Osteocyte (in vitro differentiated cells): ENCODE measurements at places on chromosomes 13 and 19. TPM values are rescaled to one million over a fixed set of nuclear protein-coding genes. Genes with fewer than 3 reads are reported as not detected.
A peak's percentile ranks its signal among the peaks of the same experiment; 100 is the strongest.

The PNMA8C gene
- total RNA-seq: 0.11 TPM in 1 of 2 replicates, not detected in the other

The PTGER1 gene
- 1.0 and 1.6 TPM in 2 replicates for total RNA-seq

The SYNE4 gene
- total RNA-seq: 0.55 TPM in 1 of 2 replicates, not detected in the other

DNA sequence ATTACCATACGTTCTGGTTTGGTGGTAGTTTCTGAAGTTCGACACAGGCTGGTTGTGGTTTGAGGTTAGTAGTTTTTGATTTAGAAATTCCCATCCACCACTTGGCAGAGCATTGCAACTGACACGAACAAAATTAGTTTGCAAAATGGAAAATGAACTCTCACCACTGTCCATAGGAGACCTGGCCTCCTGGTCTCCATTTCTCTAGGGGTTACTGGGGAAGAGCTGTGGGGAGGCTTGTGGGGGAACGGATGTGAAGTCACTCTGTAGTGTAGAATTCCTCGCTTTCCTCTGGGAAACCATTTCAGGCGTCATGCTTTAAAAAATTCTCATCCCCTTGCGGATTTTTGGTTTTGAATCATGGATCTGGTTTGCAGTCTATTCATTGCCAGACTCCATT lies 321.5 kb upstream of the MAB21L1 start:
- no peaks in the 10 kb centered on the region for H3K27me3 ChIP-seq
- H3K4me3 ChIP-seq: no peak overlapping the region
- H3K27ac ChIP-seq: no peak overlapping the region
- DNase-seq: no peak

The ZNF610 gene
- total RNA-seq: 3.8 and 6.6 TPM in 2 replicates

DNA sequence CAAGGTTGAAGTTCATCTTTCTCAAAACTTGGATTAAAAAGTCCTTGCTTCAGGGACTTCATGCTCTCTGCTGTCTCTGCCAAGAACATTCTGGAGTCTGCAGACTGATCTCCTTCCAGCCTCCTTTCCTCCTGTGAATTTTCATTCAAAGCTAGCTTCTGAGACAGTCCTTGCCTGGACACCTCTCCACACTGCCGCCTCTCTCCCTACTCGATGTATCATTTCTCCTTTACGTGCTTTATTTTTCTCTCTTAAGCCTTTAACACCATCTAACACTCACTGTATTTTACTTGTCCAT lies 238.8 kb downstream of the COL4A1 start:
- peaks cover 5% of the 10 kb centered on the region for H3K4me1 ChIP-seq
- H3K27ac ChIP-seq: no peak overlapping the region
- no peak overlapping the region for H3K4me3 ChIP-seq
- no peaks in the 10 kb centered on the region for H3K36me3 ChIP-seq

The SLC1A6 gene
- not detected in 2 replicates for total RNA-seq

The NFIC gene
- 61.4 and 63.8 TPM in 2 replicates for total RNA-seq

- DNase-seq: no peak
- no peaks in the 10 kb centered on the region for H3K27me3 ChIP-seq
- H3K36me3 ChIP-seq: peaks cover 3% of the 10 kb centered on the region
- H3K27ac ChIP-seq: peak overlapping the region; percentile 98
Observed at GRCh38 chr19:49468199-49468598, 5.8 kb upstream of the FLT3LG start.

GRCh38 chr13:23983671-23984070 lies 86.4 kb upstream of the C1QTNF9B start:
- DNase-seq: no peak
- peaks cover 12% of the 10 kb centered on the region for H3K27me3 ChIP-seq
- peaks cover 11% of the 10 kb centered on the region for H3K4me1 ChIP-seq
- H3K27ac ChIP-seq: no peak overlapping the region
- H3K4me3 ChIP-seq: no peak overlapping the region

DNA sequence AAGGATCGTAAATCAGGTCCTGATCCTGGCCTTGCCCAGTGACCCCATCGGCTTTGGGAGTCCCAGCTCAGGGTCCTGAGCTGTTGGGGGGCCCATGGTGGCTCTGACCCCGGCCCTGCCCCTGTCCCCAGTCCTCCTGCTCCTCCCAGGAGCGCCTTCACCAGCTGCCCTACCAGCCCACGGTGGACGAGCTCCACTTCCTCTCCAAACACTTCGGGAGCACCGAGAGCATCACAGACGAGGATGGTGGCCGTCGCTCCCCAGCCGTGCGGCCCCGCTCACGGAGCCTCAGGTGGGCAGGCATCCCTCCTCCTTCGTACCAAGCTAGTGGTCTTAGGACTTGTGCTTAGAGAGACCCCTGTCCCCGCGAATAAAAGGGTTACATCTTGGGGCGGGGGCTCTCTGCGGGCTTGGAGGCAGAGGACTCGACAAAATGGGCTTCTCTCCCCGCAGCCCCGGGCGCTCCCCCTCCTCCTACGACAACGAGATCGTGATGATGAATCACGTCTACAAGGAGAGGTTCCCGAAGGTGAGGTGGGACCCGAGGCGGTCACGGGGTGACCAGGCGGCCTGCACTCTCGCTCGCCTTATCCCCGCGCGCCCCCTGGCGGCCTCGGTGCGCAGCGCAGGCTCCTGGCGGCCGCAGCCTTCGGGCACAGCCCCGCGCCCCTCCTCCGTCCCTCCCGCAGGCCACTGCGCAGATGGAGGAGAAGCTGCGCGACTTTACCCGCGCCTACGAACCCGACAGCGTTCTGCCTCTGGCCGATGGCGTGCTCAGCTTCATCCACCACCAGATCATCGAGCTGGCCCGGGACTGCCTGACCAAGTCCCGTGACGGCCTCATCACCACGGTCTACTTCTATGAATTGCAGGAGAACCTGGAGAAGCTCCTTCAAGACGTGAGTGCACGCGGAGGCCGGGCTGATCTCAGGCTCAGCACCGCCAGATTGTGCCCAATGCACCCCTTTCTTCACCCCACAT lies 9.1 kb downstream of the MAST1 start:
- H3K4me3 ChIP-seq: peak overlapping the region; percentile 44
- H3K27ac ChIP-seq: no peak overlapping the region
- H3K27me3 ChIP-seq: peaks cover 12% of the 10 kb centered on the region
- DNase-seq: peak; percentile 96
- H3K4me1 ChIP-seq: peaks cover 3% of the 10 kb centered on the region

DNA sequence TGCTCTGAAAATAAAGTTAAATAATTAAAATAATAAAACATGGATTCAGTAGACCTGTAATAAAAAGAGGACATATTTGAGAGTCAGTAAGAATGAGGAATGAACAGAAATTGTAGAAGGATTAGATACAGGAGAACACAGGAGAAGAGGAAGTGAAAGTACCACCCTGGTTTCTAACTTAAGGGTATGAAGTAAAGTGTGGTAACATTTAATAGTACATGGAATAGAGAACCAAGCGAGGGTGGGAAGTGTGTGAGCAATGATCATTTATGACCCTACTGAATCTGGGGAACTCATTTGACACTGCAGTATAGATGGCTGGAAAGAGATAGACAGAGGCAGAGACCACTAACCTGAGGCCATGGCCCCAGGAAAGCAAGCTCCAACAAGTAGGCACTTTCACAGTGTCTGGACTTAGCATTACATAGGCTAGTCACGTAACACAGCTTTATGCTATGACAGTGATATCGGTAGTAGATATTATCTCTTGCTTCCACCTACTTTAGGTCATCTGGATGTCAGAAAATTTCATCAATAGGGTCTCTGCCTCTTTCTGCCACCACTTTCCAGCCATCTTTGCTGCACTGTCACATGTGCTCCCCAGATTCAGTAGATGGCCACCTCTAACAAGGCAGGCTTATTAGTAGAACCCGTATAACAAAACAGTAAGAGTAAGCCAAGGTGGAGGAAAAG lies 633.9 kb upstream of the MIR17HG start:
- no peak overlapping the region for H3K27ac ChIP-seq
- H3K36me3 ChIP-seq: no peaks in the 10 kb centered on the region
- H3K4me1 ChIP-seq: peaks cover 9% of the 10 kb centered on the region
- no peak overlapping the region for H3K4me3 ChIP-seq
- no peaks in the 10 kb centered on the region for H3K27me3 ChIP-seq
- no peak for DNase-seq

DNA sequence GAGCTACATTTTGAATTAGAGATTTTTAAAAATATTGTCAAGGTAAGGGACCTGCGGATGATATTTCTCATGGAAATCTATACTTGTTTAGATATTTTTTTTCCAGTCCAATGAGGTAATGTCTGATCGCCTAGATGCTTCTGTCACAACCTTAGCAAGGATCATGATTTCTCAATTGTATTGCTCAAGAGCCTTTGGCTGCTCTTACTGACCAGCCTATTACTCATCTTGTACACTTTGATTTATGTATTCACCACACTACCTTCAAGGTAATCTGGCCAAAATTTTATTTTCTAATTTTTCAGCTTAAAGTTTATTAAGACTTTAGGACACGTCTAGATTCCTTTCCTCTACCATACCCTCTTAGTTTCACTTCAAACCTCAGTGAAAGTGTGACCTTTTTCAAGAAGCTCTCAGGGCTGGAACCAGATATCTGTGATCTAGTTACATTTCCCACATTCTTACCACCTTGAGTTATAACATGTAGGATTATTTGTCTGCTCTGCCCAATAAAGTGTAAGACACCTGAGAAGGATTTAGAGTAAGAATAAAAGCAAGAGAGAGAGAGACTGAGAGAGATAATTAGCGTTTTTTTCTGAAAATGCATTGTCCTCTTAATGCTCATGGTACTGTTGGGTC lies 197.1 kb downstream of the ITGBL1 start:
- H3K36me3 ChIP-seq: peaks cover 70% of the 10 kb centered on the region
- H3K27me3 ChIP-seq: no peaks in the 10 kb centered on the region
- no peak overlapping the region for H3K4me3 ChIP-seq
- H3K4me1 ChIP-seq: peaks cover 37% of the 10 kb centered on the region

DNA sequence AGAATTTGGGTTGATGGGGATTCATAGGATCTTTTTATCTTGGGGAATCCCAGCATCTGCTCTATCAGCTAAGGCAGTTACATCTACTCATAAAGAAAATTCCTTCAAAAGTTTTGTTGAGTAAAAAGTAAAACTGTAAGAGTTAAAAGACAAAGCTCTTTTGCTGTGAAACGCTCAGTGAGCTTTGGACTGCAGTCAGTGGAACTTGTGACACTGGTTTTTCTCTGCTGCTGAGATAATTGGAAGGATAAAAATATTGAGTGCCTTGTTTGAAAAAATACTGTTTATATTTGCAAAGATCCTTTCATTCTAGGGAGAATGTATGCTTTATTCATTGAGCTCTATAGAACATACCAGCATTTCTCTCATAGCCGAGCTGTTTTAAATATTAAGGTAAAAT lies 5.3 kb downstream of the NAXD start:
- H3K4me1 ChIP-seq: peaks cover 26% of the 10 kb centered on the region
- no peaks in the 10 kb centered on the region for H3K27me3 ChIP-seq
- no peak for DNase-seq
- no peak overlapping the region for H3K4me3 ChIP-seq
- H3K36me3 ChIP-seq: peaks cover 1% of the 10 kb centered on the region

DNA sequence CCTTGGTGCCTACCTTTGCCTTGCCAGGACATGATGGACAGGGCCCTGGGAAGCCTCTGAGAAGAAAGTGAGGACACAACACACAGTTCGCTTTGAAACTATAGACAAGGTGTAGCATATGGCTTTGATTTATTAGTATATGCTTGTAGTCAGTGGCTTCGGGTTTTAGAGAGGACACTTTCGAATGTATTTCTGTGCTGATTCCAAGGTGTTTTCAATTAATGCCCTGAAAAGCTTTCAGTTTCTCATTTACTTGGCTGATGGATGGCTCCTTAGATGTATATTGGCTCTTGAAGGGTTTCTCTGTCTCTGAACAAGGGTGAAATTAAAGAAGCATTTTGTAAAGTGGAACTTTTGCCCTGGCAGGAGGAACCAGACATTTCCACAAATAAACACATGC lies 106.9 kb downstream of the POSTN start:
- H3K27ac ChIP-seq: peak overlapping the region; percentile 93
- H3K27me3 ChIP-seq: no peaks in the 10 kb centered on the region
- H3K4me3 ChIP-seq: no peak overlapping the region
- no peak for DNase-seq
- peaks cover 71% of the 10 kb centered on the region for H3K4me1 ChIP-seq
- H3K36me3 ChIP-seq: no peaks in the 10 kb centered on the region

The MLNR gene
- total RNA-seq: not detected in 2 replicates

GRCh38 chr13:28046981-28047380 lies 53.4 kb downstream of the FLT3 start:
- no peaks in the 10 kb centered on the region for H3K4me1 ChIP-seq
- H3K27me3 ChIP-seq: peaks cover 33% of the 10 kb centered on the region
- no peaks in the 10 kb centered on the region for H3K36me3 ChIP-seq
- H3K27ac ChIP-seq: no peak overlapping the region

GRCh38 chr13:47841151-47841550 lies 159.9 kb downstream of the SUCLA2 start:
- H3K36me3 ChIP-seq: no peaks in the 10 kb centered on the region
- H3K4me3 ChIP-seq: no peak overlapping the region
- no peaks in the 10 kb centered on the region for H3K27me3 ChIP-seq

The CGB1 gene
- not detected in 2 replicates for total RNA-seq

GRCh38 chr13:107809125-107809524 lies 406.2 kb downstream of the LIG4 start:
- H3K36me3 ChIP-seq: no peaks in the 10 kb centered on the region
- no peak for DNase-seq
- no peaks in the 10 kb centered on the region for H3K27me3 ChIP-seq
- H3K27ac ChIP-seq: no peak overlapping the region
- no peak overlapping the region for H3K4me3 ChIP-seq
- peaks cover 6% of the 10 kb centered on the region for H3K4me1 ChIP-seq

The PLK5 gene
- total RNA-seq: 0.54 TPM in 1 of 2 replicates, not detected in the other

DNA sequence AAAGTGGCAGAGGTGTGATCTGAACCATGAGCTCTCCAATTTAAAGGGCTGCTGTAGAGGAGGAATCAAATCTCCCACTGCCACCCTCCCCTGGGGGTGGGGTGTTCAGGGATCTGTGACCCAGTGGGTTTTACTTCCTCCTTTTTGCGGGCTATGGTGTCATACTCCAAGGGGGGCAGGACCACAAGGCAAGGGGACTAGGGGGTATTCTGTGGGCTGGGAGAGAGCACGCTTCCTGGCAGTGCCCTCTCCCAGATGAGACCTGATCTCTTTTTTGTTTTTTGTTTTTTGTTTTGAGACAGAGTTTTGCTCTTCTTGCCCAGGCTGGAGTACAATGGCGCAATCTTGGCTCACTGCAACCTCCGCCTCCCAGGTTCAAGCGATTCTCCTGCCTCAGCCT lies 10.3 kb downstream of the PLD3 start:
- peaks cover 4% of the 10 kb centered on the region for H3K4me1 ChIP-seq
- H3K36me3 ChIP-seq: peaks cover 3% of the 10 kb centered on the region
- DNase-seq: no peak
- no peak overlapping the region for H3K4me3 ChIP-seq

GRCh38 chr19:12801466-12802266 lies at the start of the genes PRDX2 and THSD8:
Gene PRDX2 (minus strand): TSS chr19:12801800. CDS start chr19:12801261, 539 bp downstream.
Gene THSD8 (plus strand): TSS chr19:12802069. CDS start chr19:12802072, 3 bp downstream.
- DNase-seq: peak; percentile 91
- H3K4me1 ChIP-seq: peaks cover 24% of the 10 kb centered on the region
- H3K27me3 ChIP-seq: no peaks in the 10 kb centered on the region
- peak within 1 kb of the TSS; percentile 35 for H3K27ac ChIP-seq
- H3K36me3 ChIP-seq: no peaks in the 10 kb centered on the region

The ACER1 gene
- not detected in 2 replicates for total RNA-seq

The SOX1 gene
- total RNA-seq: not detected in 2 replicates

- H3K27me3 ChIP-seq: no peaks in the 10 kb centered on the region
- H3K36me3 ChIP-seq: peaks cover 47% of the 10 kb centered on the region
- peaks cover 10% of the 10 kb centered on the region for H3K4me1 ChIP-seq
Observed at GRCh38 chr13:110894086-110894485, 20.8 kb downstream of the ANKRD10 start.

The FOXA3 gene
- total RNA-seq: not detected in 2 replicates

GRCh38 chr19:52535771-52536447 lies 8.4 kb downstream of the ZNF808 start:
- DNase-seq: peak; percentile 90
- H3K4me1 ChIP-seq: peaks cover 18% of the 10 kb centered on the region
- peak overlapping the region; percentile 89 for H3K27ac ChIP-seq
- H3K27me3 ChIP-seq: no peaks in the 10 kb centered on the region
